Hematopoietic multipotent progenitor cell treated with erythropoietin and hydrocortisone succinate and interleukin-3 and kit ligand, for 6 days (in vitro differentiated cells): ENCODE measurements at places on chromosomes 2 and 18.

DNA sequence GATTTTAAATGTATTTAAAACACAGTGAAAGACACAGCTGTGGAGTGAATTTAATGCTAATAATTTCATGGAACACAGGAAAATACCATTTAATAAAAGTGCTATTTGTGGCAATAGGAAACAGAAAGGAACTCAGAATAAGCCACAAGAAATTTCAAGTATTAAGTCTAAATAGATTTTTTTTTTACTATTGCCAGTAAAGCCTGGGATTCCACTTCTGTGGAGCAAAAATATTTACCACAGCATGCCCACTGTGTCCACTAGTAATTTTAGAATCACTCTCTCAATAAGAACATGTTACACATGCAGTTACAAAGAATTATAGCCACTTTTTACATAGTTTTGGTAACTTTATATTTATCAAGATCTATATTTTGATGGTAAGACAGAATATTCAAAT is 17.2 kb downstream of the KCTD18 start:
- no peak for DNase-seq

DNA sequence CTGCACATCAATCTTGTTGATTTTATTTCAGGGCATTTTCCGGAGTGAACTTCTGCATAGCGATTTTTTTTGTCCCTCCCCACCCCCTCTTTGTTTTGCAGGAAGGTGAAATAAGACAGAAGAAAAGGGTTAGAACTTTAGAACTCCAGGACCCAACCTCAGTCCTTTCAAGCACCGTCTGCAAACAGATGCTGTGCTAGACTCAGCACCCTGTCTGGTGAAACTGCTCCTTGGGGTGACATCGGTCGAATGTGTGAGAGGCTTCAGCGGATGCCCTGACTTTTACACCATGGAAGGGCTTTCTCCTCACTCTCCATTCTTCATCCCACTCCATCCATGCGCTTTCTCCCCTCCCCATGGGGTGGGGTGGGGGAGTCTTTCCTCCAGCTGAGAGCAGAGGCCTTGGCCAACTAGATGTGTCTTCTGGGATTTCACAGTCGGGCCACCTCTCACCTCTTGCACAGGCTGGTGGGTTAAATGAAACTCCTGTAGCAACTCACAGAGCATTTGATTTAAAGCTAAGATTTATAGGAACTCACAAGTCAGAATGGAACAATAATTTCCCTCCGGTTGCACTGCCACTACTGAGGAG is 43.3 kb upstream of the EDAR start:
- DNase-seq, result no peak

- peak; percentile 20 for DNase-seq
Measured at GRCh38 chr2:221518201-221518934, 53.7 kb downstream of the EPHA4 start.

DNA sequence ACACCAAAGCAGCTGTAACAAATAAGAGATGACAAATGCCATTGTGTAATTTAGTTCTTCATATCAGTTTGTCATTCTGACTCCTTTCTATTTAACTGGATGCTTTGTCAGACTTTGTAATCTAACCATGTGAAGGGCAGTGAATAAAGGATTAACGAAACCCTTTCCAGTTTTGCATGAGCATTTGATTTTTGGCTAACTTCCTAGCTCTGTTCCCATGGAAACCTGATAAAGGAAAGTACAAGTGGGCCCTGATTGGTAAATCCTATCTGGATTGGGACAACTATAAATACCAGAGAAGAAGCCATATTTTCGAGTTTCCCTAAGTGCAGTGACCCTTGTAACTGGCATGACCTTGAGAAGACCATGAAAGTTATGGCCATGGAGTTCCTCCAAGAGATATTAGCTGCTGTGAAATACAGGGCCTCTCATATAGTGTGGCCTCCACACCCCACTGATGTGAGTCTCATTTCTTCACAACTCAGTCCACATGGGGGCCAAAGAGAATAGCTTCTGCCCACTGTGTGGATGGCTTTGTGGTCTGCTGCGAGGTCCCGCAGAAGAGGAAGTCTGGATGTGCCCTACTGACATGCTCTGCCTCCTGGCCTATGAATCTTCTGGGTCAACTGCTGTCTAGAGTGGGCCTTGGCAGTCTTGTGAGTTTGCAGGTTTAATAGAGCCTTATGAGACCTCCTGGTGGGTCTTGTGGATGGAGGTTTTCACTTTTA is 38.2 kb upstream of the CYP1B1 start:
- DNase-seq, result peak; percentile 22

GRCh38 chr2:232321156-232321816 is 57.3 kb upstream of the ALPP start:
- DNase-seq, result peak; percentile 45

- DNase-seq, result no peak
Measured at GRCh38 chr2:96249654-96250053, 16.1 kb downstream of the TMEM127 start.

DNA sequence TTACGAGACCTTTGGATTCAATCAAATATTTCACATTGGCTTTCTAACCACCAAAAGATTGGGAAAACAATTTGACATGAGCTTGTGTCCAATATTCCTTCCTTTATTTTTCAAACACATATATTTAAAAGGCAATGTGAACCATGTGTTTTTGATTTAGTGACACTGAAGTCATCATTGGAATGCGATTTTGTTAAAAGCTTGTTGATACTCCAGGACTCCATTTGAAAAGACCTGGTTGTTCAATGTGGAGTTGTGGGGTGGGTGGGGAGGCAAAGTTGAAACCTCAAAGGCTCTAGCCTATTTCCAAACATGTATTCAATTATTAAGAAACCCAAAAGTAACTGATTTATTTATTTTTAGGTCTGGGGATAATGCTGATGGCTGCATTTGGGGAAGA is 114.1 kb upstream of the TRIB2 start:
- no peak for DNase-seq

GRCh38 chr2:98327776-98328175 is 18.5 kb upstream of the CNGA3 start:
- DNase-seq, result no peak

DNA sequence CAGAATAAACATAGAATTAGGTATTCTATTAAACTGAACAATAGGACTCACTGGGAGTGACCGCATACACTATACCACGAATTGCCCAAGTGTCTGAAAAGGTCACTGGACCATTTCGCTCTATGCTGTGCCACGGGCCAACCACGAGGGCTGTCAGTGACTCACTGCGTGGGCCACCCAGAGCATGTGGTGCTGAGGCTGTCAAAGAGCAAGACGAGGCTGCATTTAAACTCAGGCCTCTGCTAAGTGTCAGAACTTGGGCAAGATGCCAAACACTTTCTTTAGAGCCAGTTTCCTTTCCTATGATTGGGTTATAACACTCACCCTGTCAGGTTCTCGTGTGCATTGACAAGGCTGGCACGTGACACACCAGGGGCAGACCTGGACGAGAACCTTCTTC is 97.5 kb downstream of the SH3YL1 start:
- DNase-seq, result peak; percentile 2

DNA sequence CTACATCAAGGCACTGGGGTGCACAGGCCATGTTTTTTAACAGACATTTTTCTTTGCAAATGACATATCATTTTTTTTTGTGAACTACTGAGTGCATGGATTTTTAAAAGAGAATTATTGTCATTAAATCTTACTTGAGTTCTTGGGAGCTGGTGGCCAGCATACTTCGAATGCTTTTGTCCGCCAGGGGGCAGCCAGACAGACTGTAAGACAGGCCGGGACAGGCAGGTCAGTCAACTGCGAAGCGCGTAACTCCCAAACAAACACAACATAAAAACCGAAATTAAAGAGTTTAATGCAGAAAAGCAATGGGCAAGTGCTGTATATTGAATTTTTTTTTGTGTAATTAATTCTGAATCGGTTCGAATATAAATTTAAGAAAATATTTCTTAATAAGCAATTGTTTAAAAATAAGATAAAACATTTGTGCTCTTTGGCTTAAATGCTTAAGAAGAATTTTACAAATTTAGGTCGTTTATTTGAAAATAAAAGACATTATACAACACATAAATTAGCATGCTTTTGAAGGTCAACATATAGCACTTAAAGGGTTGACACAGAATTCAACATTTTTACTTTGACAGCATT is 142.2 kb upstream of the PXDN start:
- DNase-seq, result peak; percentile 76
